ENCODE measurements at places on chromosomes 1 and 21.

GRCh38 chr21:42989816-42990650, 15.7 kb downstream of the PKNOX1 start:
- H3K36me3 ChIP-seq = no peaks in the 10 kb centered on the region
- no peak overlapping the region for H3K27ac ChIP-seq
- H3K27me3 ChIP-seq = no peaks in the 10 kb centered on the region
- no peak overlapping the region for H3K4me3 ChIP-seq
- DNase-seq = no peak

DNA sequence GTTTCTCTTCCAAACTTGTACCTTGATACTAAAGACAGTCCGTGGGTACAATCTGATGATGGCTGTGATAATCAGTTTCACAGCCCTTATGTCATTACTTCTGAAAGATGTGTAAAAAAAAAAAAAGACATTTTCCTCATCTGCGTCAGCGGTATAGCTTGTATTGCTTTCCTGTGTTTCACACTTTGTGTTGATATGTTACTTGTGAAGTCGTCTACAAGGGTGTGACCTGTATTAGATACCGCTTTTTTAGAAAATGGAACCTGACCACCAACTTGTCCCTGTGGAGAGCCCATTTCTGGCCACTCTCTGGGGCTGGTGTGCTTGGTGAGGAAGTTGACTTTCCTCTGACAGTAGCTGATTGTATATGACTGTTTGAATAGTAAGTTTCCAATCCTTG, 50.5 kb downstream of the PEX14 start:
- H3K27me3 ChIP-seq = peaks cover 12% of the 10 kb centered on the region
- H3K36me3 ChIP-seq = peaks cover 4% of the 10 kb centered on the region
- H3K4me1 ChIP-seq = peaks cover 26% of the 10 kb centered on the region

- no peak for DNase-seq
- H3K27me3 ChIP-seq = no peaks in the 10 kb centered on the region
- H3K4me3 ChIP-seq = peak overlapping the region; percentile 26
- no peaks in the 10 kb centered on the region for H3K36me3 ChIP-seq
- H3K27ac ChIP-seq = no peak overlapping the region
Observed at GRCh38 chr1:7482772-7483495, 288.2 kb upstream of the VAMP3 start.

DNA sequence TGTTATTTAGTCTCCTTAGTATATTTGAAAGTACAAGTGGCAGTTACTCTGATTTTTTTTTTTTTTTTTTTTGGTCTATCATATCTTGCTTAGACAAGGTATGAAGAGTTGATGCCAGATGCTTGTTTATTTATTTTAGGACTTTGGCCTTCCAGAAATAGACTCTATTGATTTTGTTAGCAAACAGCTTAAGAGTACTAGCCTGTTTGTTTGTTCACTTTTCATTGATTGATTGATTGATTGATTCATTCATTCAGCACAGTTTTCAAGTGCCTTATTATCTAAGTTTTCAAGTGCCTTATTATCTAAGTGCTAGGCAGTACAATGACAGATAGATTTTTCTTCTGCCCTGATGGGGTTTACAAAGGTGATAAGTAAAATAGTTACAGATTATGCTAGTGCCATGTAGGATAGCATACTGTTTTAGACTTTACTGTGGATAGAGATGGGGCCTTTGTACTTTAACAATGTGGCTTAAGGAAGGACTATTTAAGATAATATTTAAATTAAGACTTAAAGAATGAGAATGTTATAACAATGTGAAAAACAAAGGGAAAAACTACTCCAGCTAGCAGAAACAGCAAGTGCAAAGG, 50.5 kb downstream of the MTF2 start:
- no peak for DNase-seq
- no peaks in the 10 kb centered on the region for H3K4me1 ChIP-seq
- H3K27ac ChIP-seq = no peak overlapping the region
- H3K36me3 ChIP-seq = peaks cover 4% of the 10 kb centered on the region
- no peak overlapping the region for H3K4me3 ChIP-seq

DNA sequence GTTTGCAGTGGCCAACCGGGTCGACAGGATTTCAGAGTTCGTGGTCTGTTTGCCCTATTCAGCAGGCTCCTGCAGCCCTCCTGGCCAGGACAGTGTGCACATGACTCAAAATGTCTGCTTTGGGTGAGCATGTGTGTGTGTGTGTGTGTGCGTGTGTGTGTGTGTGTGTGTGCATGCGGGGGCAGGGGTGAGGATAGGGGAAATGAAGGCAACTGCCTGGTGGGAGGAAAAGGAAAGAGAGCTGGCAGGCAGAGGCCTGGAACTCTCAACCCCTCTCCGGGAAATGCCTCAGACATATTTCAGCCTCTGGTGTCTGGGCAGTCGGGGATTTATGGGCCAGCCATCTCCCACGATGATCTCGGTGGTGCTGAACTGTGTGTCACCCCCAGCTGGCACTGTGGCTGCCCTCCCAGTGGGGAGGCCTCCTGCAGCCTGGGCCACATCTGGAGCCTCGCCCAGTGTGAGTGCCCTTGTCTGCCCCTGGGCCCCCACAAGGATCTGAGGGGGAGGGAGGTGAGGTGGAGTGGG, 15.2 kb downstream of the CDCP2 start:
- no peaks in the 10 kb centered on the region for H3K36me3 ChIP-seq
- H3K27ac ChIP-seq = peak overlapping the region; percentile 77
- peaks cover 21% of the 10 kb centered on the region for H3K4me1 ChIP-seq
- no peaks in the 10 kb centered on the region for H3K27me3 ChIP-seq
- H3K4me3 ChIP-seq = peak overlapping the region; percentile 23

- H3K4me1 ChIP-seq = peaks cover 12% of the 10 kb centered on the region
- no peaks in the 10 kb centered on the region for H3K36me3 ChIP-seq
- peak within 1 kb of the TSS; percentile 95 for H3K4me3 ChIP-seq
- peak within 1 kb of the TSS; percentile 98 for H3K27ac ChIP-seq
Observed at GRCh38 chr1:24502709-24503058, at the start of gene RCAN3. Gene RCAN3, plus strand, starts transcription at chr1:24502836. Its CDS starts 11,537 bp downstream, at chr1:24514373.

GRCh38 chr1:92698932-92699331, 86.0 kb downstream of the EVI5 start:
- H3K36me3 ChIP-seq = peaks cover 20% of the 10 kb centered on the region
- H3K27ac ChIP-seq = no peak overlapping the region
- peaks cover 5% of the 10 kb centered on the region for H3K4me1 ChIP-seq
- DNase-seq = no peak

DNA sequence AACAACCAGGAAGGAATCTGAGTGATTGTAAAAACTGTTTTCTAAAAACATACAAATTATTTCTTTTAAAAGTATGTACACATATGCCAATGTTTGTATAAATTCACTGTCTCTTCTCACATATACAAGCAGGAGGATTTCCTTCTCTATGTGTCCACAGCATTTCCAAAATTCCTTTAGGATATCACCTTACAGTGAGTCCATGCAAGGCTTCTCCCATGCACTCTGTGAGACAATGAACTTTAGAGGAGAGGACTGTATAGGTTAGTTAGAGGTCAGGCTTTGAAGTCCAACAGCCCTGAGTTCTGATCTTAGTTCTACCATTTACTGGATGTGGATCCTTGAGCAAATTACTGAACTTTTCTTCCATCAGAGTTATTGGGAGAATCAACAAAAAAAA, 34.1 kb upstream of the USH2A start:
- H3K4me3 ChIP-seq = no peak overlapping the region
- peaks cover 25% of the 10 kb centered on the region for H3K4me1 ChIP-seq
- H3K27me3 ChIP-seq = no peaks in the 10 kb centered on the region
- no peak overlapping the region for H3K27ac ChIP-seq
- DNase-seq = no peak
- no peaks in the 10 kb centered on the region for H3K36me3 ChIP-seq

GRCh38 chr1:114315631-114316030, 162.0 kb upstream of the SYT6 start:
- peaks cover 5% of the 10 kb centered on the region for H3K27me3 ChIP-seq
- H3K4me1 ChIP-seq = no peaks in the 10 kb centered on the region
- no peaks in the 10 kb centered on the region for H3K36me3 ChIP-seq
- H3K4me3 ChIP-seq = no peak overlapping the region
- H3K27ac ChIP-seq = no peak overlapping the region

DNA sequence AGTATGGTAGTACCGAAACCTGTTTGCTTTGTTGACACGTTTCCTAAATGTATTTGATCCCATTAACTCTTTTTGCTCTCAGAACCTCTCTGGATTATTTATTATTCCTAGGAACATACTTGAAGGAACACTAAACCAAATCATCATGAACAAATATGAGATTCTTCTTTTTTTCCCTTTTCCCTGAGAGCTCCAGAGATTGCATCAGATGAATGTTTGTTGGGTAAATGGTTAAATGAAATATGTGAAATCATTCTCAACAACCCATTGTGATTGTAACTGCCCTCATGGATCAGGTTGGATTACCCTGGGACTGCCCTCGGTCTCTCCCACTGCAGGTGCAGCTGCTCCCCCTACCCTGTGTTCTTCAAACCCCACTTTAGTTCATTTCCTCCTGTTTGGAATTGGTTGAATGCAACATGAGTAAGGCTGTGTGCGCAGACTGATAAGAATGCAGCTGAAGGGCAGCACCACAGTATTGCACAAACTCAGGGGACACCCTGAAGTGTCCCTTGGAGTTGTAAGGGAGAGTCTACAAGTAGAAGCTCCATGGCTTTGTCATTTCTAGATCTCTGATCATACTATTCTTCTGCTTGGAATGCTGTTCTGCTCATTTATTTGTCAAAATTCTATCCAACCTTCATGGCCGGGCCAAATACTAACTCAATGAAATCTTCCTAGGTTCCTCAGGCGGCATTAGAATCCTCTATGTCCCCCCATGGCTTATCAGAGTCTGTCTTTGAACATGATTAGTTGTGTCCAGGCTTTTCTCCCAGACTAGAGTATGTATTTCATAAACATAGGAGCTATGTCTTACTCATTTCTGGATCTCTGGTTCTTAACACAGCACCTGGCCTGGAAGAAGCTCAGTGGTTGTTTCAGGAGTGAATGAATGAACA, 47.1 kb upstream of the NEK2 start:
- no peaks in the 10 kb centered on the region for H3K36me3 ChIP-seq
- H3K27ac ChIP-seq = no peak overlapping the region
- no peak for DNase-seq
- H3K4me1 ChIP-seq = no peaks in the 10 kb centered on the region

DNA sequence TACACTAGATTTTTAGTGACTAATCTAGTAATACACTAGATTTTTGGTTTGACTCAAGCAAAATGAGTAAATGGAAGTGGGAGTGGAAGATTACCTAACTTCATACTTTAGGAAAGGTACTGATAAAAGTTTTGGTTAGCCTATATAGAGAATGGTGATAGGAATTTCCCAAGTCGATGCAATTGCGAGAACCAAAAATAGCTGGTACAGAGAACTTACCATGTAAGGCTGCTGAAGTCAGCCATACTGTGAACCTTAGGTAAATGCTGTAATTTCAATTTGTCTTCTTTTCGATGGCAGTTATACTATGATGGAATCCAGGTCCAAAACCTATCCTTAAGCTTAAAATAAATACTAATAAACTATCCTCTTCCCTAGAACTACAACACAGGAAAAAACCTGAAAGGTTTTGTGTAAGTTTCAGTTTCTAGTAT, 4.6 kb downstream of the PNRC2 start:
- H3K27ac ChIP-seq = peak overlapping the region; percentile 71
- H3K27me3 ChIP-seq = no peaks in the 10 kb centered on the region
- H3K4me3 ChIP-seq = no peak overlapping the region
- peaks cover 41% of the 10 kb centered on the region for H3K36me3 ChIP-seq

DNA sequence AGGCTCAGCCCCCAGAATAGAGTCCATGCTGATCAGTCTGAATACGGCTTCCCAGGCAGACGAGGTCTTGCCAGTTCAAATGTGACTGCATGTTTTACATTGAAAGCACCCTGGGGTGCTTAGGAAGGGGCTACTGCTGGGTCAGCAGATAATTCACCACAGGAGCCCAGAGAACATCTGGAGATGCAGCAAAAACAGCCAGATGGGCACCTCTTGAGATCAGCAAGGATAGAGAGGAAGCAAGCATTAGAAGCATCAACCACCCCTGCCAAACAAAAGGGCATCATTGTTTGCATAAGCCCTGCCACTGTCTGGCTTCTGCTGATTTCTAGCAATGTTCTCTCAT, 403.1 kb downstream of the RRAGC start:
- peaks cover 31% of the 10 kb centered on the region for H3K27me3 ChIP-seq
- peaks cover 14% of the 10 kb centered on the region for H3K4me1 ChIP-seq
- H3K4me3 ChIP-seq = no peak overlapping the region
- H3K27ac ChIP-seq = no peak overlapping the region
- no peaks in the 10 kb centered on the region for H3K36me3 ChIP-seq
- DNase-seq = no peak

DNA sequence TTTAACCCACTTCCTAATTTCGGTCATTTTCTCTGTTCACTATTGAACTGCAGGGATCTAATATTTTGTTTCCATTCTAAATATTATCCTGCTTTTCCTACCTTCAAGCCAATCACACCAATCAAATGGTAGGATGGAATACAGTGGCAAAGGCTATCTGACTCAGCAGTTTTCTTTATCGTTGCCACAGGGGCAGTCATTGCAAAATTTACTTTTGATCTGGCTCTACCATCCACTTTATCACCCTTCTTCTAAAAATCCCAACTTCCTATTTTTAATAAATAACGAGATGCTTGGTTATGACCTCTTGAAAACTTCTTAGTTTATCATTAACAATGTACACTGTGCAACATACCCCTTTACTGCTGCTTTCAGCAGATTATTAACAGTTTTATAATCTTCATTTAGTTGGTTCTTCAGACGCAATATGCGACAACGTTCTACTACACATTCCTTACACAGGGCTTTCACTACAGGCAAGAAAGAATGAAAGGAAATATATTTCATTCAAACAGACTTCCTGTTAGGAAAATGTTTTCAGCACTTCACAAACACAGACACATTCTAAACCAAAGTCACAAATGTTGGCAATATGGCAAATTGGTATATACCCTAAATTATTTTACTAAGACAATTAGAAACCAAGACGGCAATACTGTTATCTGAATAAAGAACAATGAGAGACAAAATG, 52.3 kb upstream of the RAP1GAP start:
- peaks cover 6% of the 10 kb centered on the region for H3K4me1 ChIP-seq
- DNase-seq = no peak
- peaks cover 39% of the 10 kb centered on the region for H3K36me3 ChIP-seq
- no peak overlapping the region for H3K4me3 ChIP-seq
- no peaks in the 10 kb centered on the region for H3K27me3 ChIP-seq

DNA sequence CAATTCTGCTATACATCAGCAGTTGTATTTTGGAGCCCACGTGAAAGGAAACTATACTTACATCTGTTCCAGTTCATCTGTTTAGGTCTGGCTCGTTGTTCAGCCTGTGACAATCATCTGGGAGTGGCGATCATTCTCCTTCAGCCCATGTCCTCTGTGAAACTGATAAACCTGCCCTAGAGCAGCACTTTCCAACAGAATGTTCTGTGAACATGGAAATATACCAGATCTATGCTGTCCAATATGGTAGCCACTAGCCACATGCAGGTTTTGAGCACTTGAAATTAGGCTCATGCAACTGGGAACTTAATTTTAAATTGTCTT, 24.5 kb upstream of the COQ8A start:
- H3K36me3 ChIP-seq = no peaks in the 10 kb centered on the region
- H3K4me3 ChIP-seq = no peak overlapping the region
- H3K27me3 ChIP-seq = no peaks in the 10 kb centered on the region
- H3K4me1 ChIP-seq = no peaks in the 10 kb centered on the region
- H3K27ac ChIP-seq = no peak overlapping the region
